ENCODE measurements at places on chromosomes 1 and 21.

GRCh38 chr1:29279951-29280391, 43.6 kb downstream of the PTPRU start:
- DNase-seq, result no peak

GRCh38 chr1:33377756-33378155, 53.1 kb downstream of the PHC2 start:
- no peak for DNase-seq

GRCh38 chr1:62391369-62391971, 45.4 kb upstream of the USP1 start:
- DNase-seq, result no peak

DNA sequence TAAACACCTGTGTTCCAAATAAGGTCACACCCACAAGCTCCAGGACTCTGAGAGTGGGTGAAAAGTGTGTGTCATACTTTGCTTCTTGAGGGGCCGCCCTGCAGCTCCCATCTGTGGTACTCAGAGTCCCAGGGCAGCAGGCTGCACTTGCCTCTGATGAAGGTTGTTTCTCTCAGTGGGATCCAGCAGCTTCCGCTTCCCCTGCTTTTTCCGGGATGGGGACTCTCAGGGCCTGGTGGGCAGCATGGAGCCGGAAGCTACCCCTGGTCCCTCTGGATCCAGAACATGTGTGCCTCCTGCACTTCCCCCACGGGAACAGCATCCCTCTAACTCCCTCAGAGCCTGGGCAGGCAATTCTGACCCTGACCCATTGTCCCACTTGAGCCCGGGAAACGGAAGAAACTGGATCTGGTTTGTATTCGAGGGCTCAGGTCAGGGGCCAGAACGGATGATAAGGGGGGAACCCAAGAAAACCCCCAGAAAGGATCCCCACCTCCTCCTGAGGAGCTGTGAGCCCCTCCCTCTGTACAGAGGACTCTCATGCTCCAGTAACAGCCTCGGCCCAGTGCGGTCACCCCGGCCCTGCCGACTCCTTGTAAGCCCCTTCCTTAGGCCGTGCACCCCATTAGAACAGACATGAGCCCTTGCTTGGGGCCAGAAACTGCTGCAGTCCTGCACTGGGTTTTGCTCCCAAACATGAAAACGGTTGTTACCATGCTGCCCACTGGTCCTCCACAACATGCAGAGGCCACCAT, 189.5 kb upstream of the C1orf174 start:
- DNase-seq, result no peak

GRCh38 chr1:16451841-16452528, 11.5 kb downstream of the NECAP2 start:
- DNase-seq, result no peak

GRCh38 chr1:60103186-60103585, 29.6 kb upstream of the C1orf87 start:
- DNase-seq, result no peak

DNA sequence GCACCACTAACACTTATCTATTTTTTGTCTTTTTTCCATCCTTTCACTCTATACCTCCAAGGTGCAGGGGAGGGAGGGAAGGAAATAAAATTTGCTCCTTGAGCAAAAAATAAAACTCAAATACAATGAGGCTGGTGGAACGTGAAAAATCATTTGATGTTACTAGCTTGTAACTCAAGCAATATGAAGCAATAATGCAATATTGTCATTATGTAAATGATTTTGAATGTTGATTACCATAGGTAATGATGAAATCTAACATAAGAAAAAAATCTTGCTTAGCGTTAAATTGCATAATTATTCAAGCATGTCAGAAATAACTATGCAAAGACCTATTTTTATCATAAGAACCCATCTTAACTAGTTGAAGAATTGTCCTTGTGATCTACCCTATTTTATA, 277.7 kb downstream of the KCTD3 start:
- DNase-seq, result no peak

- no peak for DNase-seq
Measured at GRCh38 chr1:62263814-62264353, 55.4 kb downstream of the KANK4 start.

GRCh38 chr1:154406572-154406879, 1.4 kb downstream of the IL6R start:
- DNase-seq, result no peak

- no peak for DNase-seq
Measured at GRCh38 chr1:159250638-159251216, 46.1 kb downstream of the ACKR1 start.

GRCh38 chr21:45029948-45030681, 44.3 kb upstream of the ADARB1 start:
- no peak for DNase-seq

DNA sequence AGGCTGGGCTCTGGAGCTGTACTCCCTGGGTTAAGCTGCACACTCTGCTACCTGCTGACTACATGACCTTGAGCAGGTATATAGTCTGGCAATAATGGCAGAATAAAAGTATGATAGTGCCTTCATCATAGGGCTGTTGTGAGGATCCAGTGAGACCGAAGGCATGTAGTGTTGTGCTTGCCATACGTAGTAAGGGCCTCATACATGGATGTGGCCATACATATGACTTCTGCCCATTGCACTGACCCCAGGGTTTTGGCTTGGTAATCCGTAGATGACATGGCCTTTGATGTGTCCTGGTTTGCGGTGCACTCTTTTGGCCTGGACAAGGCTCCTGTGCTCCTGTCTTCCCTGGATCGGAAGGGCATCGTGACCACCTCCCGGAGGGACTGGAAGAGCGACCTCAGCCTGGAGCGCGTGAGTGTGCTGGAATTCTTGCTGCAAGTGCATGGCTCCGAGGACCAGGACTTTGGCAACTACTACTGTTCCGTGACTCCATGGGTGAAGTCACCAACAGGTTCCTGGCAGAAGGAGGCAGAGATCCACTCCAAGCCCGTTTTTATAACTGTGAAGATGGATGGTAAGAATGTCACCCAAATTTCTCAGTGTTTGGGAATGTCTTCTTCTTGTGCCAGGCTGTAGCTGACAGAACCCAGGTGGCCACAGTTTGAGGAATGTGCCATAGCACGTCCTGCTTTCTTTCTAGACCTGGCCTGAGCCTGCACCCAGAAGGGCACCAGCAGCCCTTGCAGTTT, 17.0 kb upstream of the CD101 start:
- DNase-seq, result no peak

- DNase-seq, result no peak
Measured at GRCh38 chr1:89547563-89548116, 23.0 kb downstream of the LRRC8B start.

- DNase-seq, result no peak
Measured at GRCh38 chr1:14794906-14795305, 196.4 kb downstream of the KAZN start.

- DNase-seq, result no peak
Measured at GRCh38 chr1:171834821-171835220, 6.5 kb upstream of the DNM3 start.

DNA sequence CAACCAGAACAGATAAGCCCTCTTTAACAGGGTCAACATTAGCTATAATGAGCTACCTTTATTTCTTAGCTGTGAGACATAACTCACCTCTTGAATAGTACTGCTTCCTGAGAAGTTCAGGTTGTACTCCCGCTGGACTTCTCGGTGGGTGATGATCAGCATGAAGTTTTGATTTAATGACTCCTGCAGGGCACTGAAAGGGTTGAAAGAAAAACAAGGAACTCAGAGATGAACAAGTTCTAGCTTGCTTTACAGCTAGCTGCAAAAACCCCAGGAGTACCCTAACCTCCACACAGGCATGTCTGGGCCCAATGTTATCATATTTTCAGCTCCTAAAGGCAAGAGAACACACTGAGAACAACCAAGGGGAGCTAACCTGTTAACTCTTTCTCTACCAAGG, 254.4 kb downstream of the FAF1 start:
- no peak for DNase-seq

DNA sequence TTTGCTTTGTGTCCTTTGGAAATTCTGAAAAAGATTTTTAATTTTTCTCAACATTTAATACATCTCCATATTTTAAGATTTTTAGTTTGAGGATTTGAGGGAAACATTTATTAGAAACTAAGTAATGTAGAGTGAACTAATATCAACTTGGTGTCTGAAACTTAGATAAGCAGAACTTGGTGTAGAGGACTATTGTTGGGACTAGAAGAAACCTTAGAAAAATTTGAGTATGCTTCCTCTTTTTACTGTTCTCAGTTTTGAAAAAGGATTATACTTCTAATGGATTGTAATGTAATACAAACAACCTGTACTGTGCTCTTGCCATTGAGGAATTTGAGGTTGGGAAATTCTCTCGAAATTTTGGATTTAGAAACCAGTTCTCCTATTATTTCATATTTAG, 2.4 kb downstream of the FNBP1L start:
- DNase-seq, result no peak
